ENCODE measurements at places on chromosomes 13 and 19. TPM values are rescaled to one million over a fixed set of nuclear protein-coding genes. Genes with fewer than 3 reads are reported as not detected.
A peak's percentile ranks its signal among the peaks of the same experiment; 100 is the strongest.

DNA sequence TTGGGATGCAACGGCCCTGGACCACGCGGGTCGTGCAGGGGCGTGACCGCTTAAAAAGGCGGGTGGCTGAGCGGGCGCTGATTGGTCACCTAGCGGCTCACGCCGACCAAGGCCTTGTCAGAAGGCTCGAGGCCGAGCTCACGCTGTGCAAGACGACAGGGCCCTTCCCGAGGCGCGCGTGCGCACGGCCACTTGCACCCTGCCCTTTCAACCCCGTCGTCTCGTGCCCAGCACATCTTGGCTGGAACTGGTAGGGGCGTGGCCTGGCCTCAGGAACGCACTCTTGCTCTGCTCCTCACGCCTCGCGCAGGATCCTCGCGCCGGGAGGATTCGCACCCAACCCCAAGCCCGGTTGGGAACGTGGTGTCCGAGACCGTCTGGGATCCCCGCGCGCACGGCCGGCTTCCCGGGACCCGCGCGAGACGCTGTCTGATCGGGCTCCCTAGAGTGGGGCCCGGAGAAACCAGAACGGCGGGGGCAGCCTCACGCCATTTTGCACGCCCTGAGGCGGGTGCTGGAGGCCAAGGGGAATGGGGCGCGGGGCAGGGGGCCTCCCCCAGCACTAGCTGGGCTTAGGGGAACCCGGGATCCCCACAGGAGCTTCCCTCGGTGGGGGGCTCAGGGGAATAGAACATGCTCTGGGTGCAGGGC is at the start of gene MEIOSIN:
Gene MEIOSIN, plus strand, starts transcription at position 280 of the 651 bp plus-strand sequence. CDS start 1,938 bp downstream, outside the sequence.
- H3K27me3 ChIP-seq, result no peaks in the 10 kb centered on the region
- DNase-seq, result no peak
- peaks cover 11% of the 10 kb centered on the region for H3K4me1 ChIP-seq
- no peak within 1 kb of the TSS for H3K27ac ChIP-seq

DNA sequence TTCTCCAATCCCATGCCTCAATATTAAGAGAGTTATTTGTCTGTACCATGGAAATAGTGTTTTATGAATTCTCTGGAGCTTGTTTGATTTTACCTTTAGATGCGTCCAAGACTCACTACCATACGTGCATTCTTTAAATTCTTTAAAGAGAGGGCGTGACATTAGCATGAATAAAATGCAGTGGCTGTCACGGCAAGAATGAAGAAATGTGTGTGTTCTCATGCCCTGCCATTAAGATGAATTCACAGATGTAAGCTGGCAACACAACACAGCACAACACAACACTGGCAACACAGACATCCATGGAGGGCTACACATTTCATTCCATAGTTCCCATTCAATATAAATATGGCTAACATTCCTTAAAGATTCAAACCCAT is 213.4 kb downstream of the ENOX1 start:
- H3K27ac ChIP-seq, result no peak overlapping the region
- peaks cover 6% of the 10 kb centered on the region for H3K4me1 ChIP-seq
- no peaks in the 10 kb centered on the region for H3K36me3 ChIP-seq
- DNase-seq, result no peak

- peak overlapping the region; percentile 92 for H3K4me3 ChIP-seq
- H3K27ac ChIP-seq, result peak overlapping the region; percentile 94
- no peaks in the 10 kb centered on the region for H3K27me3 ChIP-seq
- DNase-seq, result peak; percentile 86
- H3K4me1 ChIP-seq, result no peaks in the 10 kb centered on the region
Measured at GRCh38 chr19:51690454-51691073, 2.6 kb upstream of the SPACA6 start.

DNA sequence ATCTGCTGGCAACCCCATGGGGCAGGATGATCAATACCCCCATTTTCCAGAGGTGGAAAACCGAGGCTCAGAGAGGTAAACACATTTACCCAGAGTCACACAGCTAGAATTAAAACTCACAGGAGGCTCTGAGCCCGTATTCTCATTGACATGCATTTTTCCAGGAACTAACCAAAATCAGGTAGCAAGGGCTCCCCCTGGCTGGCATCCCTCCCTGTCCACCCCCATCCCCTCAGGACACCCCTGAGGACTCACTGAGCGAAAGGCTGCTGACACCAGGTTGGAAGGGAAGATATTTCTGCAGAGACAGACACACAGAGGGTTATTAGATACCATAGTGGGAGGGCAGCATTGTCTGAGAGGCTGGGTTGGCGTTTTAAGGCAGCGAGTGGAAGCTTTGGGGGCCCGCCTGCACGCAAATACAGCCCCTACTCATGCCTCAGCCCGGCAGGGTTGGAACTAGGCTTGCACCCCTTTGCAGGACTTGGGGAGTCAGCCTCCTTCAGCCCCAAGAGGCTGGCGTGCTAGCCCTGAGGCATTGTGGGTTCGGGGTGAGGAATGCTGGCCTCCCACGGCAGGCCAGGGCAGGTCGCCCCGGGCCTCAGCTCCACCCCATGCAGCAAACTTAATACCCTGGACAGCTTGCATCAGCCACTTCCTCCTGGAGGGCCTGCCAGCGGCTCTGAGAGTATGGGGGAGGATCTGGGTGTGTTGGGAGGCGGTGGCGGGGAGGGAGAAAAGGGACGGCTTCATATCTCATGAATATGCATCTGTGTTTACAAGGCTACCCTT is 3.9 kb downstream of the SLC1A5 start:
- peak overlapping the region; percentile 10 for H3K4me3 ChIP-seq
- no peaks in the 10 kb centered on the region for H3K27me3 ChIP-seq
- peak; percentile 78 for DNase-seq
- peaks cover 15% of the 10 kb centered on the region for H3K4me1 ChIP-seq

DNA sequence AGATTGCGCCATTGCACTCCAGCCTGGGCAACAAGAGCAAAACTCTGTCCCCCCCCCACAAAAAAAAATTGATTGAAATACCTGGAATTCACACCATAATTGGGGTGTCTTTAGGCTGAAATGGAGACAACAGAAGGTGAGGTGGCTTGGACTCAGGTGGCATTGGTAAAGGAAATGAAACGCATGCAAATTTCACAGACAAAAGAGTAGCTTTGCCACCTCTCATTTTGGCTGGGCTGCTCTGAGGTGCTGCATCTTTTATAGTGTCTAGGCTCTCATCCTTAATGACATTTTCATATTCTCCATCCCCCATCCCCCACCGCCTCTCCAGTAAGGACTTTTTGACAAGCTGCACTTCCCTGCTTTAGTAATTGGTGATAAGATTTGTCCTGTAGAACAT is 6.9 kb downstream of the UBE2L5 start:
- H3K27ac ChIP-seq, result no peak overlapping the region
- H3K4me3 ChIP-seq, result no peak overlapping the region
- no peaks in the 10 kb centered on the region for H3K4me1 ChIP-seq
- H3K36me3 ChIP-seq, result no peaks in the 10 kb centered on the region
- DNase-seq, result no peak

The TMIGD2 gene
- 0.06 TPM for polyA plus RNA-seq

The NKPD1 gene
- not detected for polyA plus RNA-seq

The PBX4 gene
- 0.53 TPM for polyA plus RNA-seq

The AMER2 gene
- polyA plus RNA-seq, result not detected
